ENCODE measurements at places on chromosomes 3 and 15. TPM values are rescaled to one million over a fixed set of nuclear protein-coding genes. Genes with fewer than 3 reads are reported as not detected.

CCR1 gene
- total RNA-seq = 3.7 TPM

TRPM1 gene
- total RNA-seq = not detected

SAMD7 gene
- not detected for total RNA-seq

CPB1 gene
- total RNA-seq = not detected

XIRP1 gene
- total RNA-seq = 0.11 TPM

ACSBG1 gene
- not detected for total RNA-seq

ZWILCH gene
- 31.8 TPM for total RNA-seq

FBLN2 gene
- not detected for total RNA-seq
